ENCODE measurements at places on chromosomes 1 and 21.
A peak's percentile ranks its signal among the peaks of the same experiment; 100 is the strongest.

GRCh38 chr1:6423321-6423999 lies 1.1 kb upstream of the ESPN start:
- no peak for DNase-seq

DNA sequence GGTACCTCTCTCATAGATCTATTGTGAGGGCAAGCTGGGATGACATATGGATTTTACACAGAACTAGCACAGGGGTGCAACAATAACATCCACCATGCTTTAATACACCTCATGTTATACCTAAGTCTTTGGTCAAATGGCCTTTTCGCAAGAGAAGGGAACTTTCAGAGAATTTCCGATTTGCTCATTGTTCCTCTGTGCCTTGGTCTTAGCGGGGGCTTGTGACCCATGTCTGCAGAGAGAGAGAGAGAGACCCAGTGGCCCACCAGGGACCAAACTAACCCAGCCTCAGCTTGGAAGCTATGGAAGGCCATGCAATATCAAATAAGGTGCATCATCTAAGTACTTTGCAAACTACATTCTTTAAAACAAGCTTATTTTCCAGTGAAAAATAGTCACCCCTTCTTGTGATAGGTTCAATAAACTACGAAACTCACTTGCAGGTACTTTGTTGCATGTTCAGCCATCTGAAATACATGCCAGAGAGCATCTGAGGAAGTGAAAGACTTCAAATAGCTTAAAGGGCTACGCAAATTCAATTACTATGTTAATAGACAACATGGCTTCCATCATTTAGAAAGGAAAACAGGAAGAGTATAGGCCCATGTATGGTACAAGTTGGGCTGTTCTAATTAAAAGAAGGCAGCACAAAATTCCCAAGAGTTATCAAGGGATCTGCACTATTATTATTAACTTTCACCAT lies 100.7 kb downstream of the KCNN3 start:
- DNase-seq, result no peak

GRCh38 chr1:161631076-161631475 lies at the start of gene FCGR3B:
Gene FCGR3B (minus strand): TSS chr1:161631176. CDS start chr1:161631094, 82 bp downstream.
- no peak for DNase-seq

DNA sequence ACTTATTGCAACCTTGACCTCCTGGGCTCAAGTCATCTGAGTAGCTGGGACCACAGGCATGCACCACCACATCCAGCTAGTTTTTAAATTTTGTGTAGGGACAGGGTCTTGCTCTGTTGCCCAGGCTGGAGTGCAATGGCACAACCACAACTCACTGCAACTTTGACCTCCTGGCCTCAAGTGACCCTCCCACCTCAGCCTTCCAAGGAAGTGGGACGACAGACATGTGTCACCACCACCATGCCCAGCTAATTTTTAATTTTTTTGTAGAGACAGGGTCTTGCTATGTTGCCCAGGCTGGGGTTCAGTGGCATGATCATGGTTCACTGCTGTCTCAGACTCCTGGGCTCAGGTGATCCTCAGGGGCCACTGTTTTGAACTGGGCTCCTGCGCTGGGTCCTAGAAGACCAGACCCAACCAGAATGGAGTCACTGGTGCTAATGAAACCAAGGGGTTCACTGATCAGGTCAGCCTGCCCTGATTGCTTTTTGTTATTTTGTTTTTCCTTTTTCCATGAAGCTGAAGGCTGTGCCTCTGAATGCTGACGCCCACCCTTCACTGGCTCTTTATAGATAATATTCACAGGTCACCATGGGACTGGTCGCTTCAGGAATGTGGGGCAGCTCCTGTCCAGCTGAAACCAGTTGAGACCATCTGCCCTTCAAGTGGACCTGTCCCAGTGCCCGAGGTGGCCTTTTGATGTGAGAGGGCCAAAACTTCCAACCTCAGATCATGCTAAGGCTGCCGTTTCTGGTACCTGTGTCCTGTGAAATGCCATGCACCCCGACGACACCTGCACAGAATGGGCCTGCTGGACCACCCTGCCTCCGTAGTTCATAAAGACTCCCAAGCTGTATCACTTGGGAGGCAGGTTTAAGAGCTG lies 4.9 kb downstream of the TRIM17 start:
- DNase-seq, result no peak

- peak; percentile 82 for DNase-seq
Observed at GRCh38 chr1:180027949-180028445, 73.4 kb downstream of the CEP350 start.

- DNase-seq, result peak; percentile 65
Observed at GRCh38 chr1:23657659-23658275, 33.8 kb upstream of the RPL11 start.

DNA sequence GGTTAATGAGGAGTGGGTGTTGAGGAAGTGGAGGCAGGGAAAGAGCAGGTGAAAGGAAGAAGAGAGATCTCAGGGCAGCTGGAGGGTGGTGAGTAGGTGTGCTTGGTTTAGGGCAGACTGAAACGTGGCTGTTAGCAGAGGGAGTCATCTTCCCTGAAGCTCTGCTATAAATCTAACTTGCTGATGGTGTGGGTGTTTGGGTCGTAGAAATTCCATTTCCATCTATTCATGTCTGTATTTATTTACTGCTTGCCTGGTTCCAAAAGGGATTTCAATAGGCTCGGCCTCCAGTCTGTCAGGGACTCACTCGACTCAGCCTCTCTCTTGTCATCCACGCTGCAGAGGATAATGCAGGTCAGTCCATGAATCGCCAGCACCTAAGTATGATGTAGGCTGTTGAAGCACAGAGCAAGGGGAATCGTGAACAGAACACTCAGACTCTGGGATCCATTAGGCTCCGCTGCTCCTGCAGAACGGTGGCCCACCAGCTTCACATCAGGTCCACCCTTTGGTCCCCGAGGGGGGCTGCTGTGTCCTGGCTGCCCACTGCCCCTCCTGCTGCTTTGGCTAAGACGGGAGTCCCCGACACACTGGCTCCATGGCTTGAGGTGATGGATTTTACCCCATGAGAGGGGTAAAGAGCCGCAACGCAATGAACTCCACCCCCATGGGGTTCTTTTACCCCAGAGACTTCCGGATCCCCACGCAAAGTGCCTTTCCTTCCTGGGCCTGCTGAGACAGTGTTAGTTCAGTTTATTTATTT lies 156.2 kb downstream of the RHOU start:
- DNase-seq, result no peak

- DNase-seq, result no peak
Observed at GRCh38 chr1:4307468-4307845, 347.0 kb upstream of the AJAP1 start.

GRCh38 chr1:161988413-161988812 lies 35.3 kb downstream of the OLFML2B start:
- DNase-seq, result no peak

GRCh38 chr1:119139857-119140176 lies 636 bp downstream of the WARS2 start:
- DNase-seq, result no peak

DNA sequence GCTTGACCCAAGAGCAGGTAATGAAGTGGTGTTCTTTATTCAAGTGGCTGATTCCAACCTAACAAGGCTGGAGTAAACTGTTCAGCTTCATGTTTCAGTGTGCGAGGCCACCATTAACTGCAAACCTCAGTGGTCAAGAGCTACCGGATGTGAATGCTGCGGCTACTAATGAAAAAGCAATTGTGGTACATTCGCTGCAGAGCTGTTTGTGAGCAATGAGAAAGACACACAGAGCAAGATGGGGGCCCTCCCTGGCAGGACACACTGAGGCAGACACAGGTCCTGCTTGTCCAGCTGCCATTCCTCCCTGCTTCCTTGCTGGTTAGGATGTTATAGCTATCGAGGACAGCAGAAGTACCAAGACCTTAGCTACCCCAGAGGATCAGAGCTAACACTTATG lies 26.1 kb downstream of the SYF2 start:
- DNase-seq, result no peak

All from adipocyte (in vitro differentiated cells).